ENCODE measurements at places on chromosomes 12 and 14.

DNA sequence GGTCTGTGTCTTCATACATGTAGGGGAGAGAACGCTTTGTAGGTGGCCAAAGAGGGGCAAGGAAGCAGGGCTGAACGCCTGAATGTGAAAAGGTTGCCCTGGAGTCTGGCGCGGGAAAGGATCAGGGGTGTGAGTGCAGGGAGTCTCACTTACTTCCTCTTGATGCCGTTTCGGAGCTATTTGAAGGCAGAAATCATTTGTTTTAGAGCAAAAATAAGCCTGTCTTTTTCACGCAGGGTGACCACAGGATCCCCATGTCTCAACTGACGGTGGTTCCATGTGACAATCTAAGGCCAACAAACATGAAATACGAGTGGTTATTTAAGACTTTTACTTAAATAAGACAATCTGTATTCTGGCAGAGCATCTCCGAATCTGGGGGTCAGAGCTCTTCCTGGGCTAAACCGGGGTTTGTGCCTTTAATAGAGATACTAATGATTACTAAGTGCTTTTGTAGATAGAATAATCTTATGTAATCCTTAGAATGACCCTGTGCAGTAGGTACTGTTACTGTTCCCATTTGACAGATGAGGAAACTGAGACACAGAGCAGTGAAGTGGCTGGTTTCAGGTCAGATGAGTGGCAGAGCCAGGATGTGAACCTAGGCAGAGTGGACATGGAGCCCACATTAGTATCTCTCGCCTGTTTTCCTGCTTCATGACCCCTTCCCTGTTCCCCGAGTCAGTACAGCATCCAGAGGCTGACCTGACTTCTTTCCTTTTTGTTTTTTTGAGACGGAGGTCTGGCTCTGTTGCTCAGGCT, 1.9 kb downstream of the BRI3BP start:
- DNase-seq: no peak

GRCh38 chr12:51818566-51819300, 29.8 kb downstream of the FIGNL2 start:
- no peak for DNase-seq

- no peak for DNase-seq
These were observed 206.4 kb downstream of the PIK3C2G start for GRCh38 chr12:18467620-18468245.

DNA sequence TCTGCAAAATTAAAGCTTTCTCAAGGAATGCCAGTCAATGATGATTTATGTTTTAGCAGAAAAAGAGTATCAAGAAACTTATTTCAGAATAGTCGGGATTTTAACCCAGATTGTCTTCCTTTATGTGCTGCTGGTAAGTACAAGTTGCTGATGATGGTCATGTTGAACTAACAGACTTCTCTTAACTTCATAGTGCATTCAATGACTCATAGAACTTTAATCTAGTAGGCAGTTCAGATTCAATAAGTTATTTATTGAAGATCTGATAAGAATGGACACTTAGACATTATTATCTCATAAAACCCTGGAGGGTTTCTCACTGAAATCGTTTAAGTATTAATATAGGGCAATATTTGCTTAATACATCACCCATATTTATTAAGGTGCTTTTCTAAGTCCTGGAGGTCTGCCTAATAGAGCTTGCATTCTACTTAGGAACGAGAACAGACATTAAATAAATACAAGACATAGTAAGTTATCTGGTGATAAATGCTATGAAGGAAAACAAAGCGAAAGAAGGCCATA, 33.8 kb downstream of the TOGARAM1 start:
- DNase-seq: no peak
